ENCODE measurements at places on chromosomes 1 and 21. TPM values are rescaled to one million over a fixed set of nuclear protein-coding genes. Genes with fewer than 3 reads are reported as not detected.
A peak's percentile ranks its signal among the peaks of the same experiment; 100 is the strongest.

The S100A13 gene
- 80.0 TPM for total RNA-seq

DNA sequence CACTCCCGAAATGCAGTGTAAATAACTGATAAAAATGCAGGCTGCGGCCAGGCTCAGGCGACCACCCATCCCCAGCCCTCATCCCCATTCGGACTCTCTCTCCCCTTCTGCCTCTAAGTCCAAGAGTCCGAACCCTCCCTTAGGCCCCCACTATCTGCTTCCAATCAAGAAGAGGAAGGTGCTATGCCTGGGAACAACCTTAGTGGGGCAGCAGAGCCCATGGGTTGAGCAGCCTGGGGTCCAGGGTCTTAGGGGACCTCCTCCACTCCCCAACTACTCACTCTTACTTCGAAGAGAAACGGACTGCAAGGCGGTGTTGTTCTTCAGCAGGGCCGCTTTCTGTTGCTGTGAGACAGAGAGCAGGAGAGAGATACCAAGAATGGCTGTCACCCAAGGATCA lies 12.2 kb downstream of the ARHGEF2 start:
- H3K4me3 ChIP-seq: no peak overlapping the region
- peaks cover 60% of the 10 kb centered on the region for H3K4me1 ChIP-seq
- H3K36me3 ChIP-seq: no peaks in the 10 kb centered on the region
- peak overlapping the region; percentile 71 for H3K27ac ChIP-seq
- DNase-seq: no peak
- H3K27me3 ChIP-seq: no peaks in the 10 kb centered on the region

DNA sequence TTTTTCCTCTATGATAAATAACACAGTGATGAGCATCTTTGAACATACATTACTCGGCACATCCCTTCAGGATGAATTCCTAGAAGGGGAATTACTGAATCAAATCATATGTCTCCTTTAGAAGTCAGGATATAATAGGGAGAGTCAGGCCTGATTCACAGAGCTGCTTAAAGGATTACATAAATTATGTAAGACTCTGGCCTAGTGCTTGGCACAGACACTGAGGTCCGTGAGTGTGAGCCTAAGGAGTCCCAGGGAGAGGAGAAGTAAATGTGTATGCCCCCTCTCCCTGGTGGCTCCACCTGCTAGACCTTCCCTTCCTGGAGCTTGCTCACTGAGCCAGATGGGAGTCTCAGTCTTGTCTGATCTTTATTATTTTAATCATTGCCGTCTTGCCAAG lies 8.6 kb upstream of the FOXE3 start:
- H3K4me3 ChIP-seq: no peak overlapping the region
- H3K36me3 ChIP-seq: no peaks in the 10 kb centered on the region
- peaks cover 19% of the 10 kb centered on the region for H3K27me3 ChIP-seq
- H3K27ac ChIP-seq: no peak overlapping the region

DNA sequence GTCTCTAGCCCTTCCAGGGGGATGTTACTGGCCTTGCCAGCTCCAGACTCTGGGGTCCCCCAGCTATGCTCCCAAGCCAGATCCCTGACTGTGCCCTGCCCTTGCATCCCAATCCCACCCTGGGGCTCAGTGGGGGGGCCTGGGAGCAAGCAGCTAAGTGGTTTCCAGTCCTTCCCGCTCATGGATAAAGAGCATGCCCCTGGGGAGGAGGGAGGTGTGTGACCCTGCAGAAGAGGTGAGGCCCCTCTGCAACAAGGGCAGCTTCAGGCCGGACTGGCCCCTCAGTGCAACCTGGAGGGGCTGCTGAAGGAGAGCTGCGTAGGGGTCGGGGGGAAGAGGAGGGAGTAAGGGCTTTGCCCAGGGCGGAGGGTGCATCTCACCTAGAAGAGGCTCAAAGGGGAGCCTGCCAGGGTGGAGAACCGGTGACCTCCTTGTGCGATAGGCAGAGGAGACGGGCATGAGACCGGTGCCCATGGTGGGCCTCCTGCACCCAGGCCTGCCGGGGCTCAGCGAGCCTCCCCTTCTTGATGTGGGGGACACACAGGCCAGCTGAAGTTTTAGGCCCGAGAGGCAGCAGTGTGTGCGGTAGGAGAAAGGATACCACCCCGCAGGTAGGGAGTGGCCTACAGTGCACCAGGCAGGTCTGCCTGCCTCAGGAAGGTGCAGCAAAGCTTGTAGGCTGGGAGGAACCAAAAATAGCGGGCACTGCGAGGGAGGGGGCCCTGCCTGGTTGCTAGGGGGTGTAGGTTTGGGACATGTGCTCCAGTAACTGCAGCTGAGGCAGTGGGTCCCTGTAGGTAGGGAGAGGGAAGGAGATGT lies 3.1 kb downstream of the OBSCN start:
- peaks cover 16% of the 10 kb centered on the region for H3K4me1 ChIP-seq
- H3K4me3 ChIP-seq: no peak overlapping the region
- no peaks in the 10 kb centered on the region for H3K27me3 ChIP-seq
- H3K36me3 ChIP-seq: no peaks in the 10 kb centered on the region
